ENCODE measurements at places on chromosomes 16 and 17.
A peak's percentile ranks its signal among the peaks of the same experiment; 100 is the strongest.

DNA sequence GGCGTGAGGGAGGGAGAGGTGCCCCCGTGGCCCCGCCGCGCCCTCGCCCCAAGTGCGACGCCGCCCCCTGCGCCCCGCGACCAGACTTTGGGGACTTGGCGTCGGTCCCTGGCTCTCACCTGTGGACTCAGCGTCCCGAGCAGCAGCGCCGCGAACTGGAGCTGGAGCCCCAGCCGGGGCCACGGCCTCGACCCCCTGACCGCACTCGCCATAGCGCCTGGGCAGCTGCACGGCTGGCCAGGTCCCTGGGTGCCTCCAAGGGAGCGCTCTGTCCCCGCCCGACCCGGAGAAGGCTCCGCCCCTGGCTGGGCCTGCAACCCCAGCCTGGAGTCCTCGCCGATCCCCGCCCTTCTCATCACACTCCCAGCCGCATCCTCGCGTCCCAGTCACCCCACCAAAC is at the start of gene ERN2:
ERN2 (minus strand) TSS at position 247 of the 400 bp plus-strand sequence; CDS start at position 212, 35 bp downstream.
- no peaks in the 10 kb centered on the region for H3K36me3 ChIP-seq
- H3K4me3 ChIP-seq, result no peak within 1 kb of the TSS
- peaks cover 7% of the 10 kb centered on the region for H3K27me3 ChIP-seq
- no peak for DNase-seq
- no peaks in the 10 kb centered on the region for H3K4me1 ChIP-seq
- no peak within 1 kb of the TSS for H3K27ac ChIP-seq

- DNase-seq, result no peak
- no peaks in the 10 kb centered on the region for H3K36me3 ChIP-seq
- no peaks in the 10 kb centered on the region for H3K4me1 ChIP-seq
- no peak overlapping the region for H3K27ac ChIP-seq
Measured at GRCh38 chr17:63490329-63490728, 13.5 kb downstream of the ACE start.

DNA sequence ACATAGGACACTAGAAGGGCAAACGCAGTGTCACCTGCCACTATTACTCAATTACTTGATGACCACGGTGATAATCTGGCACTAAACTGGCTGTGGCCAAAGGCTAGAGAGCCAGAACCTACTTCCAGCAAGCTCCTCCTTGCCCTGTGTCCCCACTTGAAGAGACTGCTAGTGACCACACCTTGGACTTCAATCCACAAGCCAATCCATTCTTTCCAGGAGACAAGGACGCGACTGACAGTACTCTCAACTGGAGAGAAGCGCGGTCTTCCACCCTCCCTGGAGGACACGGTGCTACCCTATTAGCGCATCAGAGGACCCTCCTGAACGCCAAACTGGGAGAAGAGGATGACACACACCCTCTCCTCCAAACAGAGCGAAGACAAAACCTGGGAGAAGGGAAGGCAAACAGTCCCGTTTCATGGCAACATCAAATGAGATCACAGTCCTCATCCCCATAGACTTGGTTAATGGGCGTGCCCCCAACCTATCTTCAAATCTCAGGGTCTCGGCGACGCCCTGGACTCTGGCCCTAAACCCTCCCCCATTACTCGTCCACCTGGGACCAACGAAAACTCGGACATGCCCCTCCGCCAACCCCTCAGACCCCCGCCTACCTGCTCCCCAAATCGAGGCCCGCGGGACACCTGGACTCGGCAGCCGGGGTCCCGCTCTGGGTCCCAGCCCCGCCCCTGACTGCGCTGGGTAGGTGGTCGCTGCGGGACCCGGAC is 508 bp downstream of the FLCN start:
- no peaks in the 10 kb centered on the region for H3K27me3 ChIP-seq
- H3K4me1 ChIP-seq, result peaks cover 14% of the 10 kb centered on the region
- H3K4me3 ChIP-seq, result peak overlapping the region; percentile 92
- peak overlapping the region; percentile 99 for H3K27ac ChIP-seq
- no peak for DNase-seq
- no peaks in the 10 kb centered on the region for H3K36me3 ChIP-seq

GRCh38 chr16:19366391-19366790 is 51.3 kb upstream of the TMC5 start:
- no peaks in the 10 kb centered on the region for H3K36me3 ChIP-seq

DNA sequence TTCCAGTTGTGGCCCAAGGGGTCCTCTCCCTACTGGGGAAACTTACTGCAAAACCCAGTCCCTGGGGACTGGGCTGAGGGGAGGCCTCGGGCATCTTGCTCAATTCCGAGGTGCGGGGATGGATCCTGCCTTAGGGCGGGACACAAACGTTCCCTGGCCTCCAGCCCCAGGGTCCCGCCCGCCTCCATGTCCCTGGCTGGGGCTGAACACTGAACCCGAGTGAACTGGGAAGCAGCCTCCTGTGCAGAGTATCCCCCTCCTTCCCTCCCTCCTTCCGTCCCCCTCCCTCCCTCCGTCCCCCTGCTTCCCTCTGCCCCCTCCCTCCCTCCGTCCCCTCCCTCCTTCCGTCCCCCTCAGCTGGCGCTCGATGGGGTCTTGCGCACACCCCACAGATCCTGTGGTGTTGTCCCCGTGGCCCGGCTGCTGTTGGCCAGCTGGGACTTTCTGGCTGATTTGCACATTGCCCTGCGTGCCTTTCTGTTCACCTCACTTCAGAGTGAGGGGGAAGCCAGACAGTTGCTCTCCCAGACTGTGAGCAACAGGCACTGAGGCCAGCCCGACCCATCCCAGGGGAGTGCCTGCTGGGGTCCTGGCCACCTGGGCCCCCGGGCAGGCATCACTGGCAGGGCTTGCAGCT is 5.5 kb downstream of the TRAF7 start:
- H3K4me1 ChIP-seq, result peaks cover 15% of the 10 kb centered on the region
- H3K27me3 ChIP-seq, result no peaks in the 10 kb centered on the region
- H3K36me3 ChIP-seq, result no peaks in the 10 kb centered on the region

DNA sequence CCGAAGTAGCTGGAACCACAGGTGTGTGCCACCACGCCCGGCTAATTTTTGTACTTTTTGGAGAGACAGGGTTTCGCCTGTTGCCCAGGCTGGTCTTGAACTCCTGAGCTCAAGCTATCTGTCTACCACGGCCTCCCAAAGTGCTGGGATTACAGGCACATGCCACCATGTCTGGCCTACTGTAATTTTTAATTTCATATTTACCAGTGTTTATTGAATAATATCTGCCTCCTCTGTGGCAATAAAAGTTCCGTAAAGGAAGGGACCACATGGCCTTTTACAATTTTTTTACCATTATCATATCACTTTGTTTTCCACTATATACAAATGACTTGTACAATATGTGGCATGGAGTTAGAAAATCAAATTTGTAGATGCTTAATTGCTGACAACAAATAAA is 7.8 kb downstream of the USP31 start:
- H3K36me3 ChIP-seq, result no peaks in the 10 kb centered on the region
- H3K4me3 ChIP-seq, result no peak overlapping the region
- no peak overlapping the region for H3K27ac ChIP-seq
- DNase-seq, result no peak

GRCh38 chr17:11950771-11951519 is 46.3 kb downstream of the ZNF18 start:
- no peaks in the 10 kb centered on the region for H3K27me3 ChIP-seq
- no peaks in the 10 kb centered on the region for H3K36me3 ChIP-seq
- no peak overlapping the region for H3K4me3 ChIP-seq
- DNase-seq, result no peak
- no peaks in the 10 kb centered on the region for H3K4me1 ChIP-seq
